Activated CD4-positive, alpha-beta memory T cell treated with anti-CD3 and anti-CD28 coated beads for 36 hours (primary cell): ENCODE measurements at places on chromosomes 3 and 15. TPM values are rescaled to one million over a fixed set of nuclear protein-coding genes. Genes with fewer than 3 reads are reported as not detected.
A peak's percentile ranks its signal among the peaks of the same experiment; 100 is the strongest.

DNA sequence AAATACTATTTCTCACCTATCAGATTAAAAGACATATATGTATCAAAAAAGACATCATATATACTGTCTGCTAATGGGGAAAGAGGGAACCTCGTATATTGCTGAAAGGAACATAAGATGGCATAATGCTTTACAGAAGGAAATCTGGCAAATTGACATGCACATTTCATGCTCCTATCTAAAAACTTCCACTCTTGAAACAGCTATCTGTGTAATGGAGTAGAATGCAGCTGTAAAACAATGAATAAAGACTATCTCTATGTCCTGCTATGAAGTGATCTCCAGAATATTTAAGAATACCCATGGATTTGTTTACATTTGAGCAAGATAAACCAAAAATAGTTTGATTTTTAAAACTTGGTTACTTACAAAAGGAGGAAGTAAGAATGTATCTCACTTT, 107.4 kb downstream of the TBL1XR1 start:
- peaks cover 60% of the 10 kb centered on the region for H3K4me1 ChIP-seq
- peaks cover 45% of the 10 kb centered on the region for H3K36me3 ChIP-seq
- no peak for DNase-seq
- H3K4me3 ChIP-seq: no peak overlapping the region
- no peak overlapping the region for H3K27ac ChIP-seq

The CACNA2D3 gene
- not detected for total RNA-seq

The CNTN4 gene
- not detected for total RNA-seq

The SLC28A1 gene
- total RNA-seq: not detected

The LYSMD2 gene
- total RNA-seq: 18.6 TPM

GRCh38 chr3:106255870-106256248, 387.0 kb upstream of the CBLB start:
- H3K36me3 ChIP-seq: peaks cover 13% of the 10 kb centered on the region
- DNase-seq: no peak
- no peaks in the 10 kb centered on the region for H3K27me3 ChIP-seq
- no peaks in the 10 kb centered on the region for H3K4me1 ChIP-seq

DNA sequence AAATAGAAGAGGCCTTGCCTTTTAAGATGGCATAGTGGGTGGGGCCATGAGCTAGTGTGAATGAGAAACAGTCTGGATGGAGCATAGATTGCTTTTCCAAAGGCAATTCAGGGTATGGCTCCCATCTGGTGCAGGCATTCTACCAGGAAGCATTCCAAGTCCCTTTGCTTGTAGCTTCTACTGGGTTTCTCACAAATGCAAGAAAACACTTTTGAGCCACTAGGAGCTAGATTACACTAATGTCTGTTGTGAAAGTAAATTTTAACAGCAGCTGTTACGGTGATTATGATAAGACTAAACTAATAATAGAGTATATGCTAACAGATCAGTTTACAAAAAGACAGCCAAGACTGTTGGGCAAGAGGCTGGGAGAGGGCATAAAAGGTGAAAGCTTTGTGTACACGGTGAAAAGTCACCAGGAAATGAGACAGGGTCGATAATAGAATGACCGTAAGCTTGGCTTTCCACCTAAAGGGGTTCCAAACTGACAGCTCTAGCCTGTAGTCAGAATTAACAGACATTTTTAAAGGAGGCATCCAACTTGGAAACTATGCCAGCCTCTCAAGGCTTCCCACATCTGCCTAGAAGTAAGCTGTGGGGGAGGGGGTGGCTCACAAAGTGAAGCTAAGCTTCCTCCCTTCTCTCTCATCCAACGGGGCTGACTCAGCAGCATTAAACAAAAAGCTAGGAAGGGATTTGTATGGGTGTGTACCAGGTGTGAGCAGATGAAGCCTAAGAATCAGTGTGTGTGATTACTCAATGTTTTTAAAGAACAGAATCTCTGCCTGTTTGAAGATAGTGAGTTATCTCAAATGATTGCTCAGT, 61.1 kb upstream of the GPD1L start:
- H3K27ac ChIP-seq: no peak overlapping the region
- H3K4me3 ChIP-seq: no peak overlapping the region
- no peak for DNase-seq
- H3K27me3 ChIP-seq: no peaks in the 10 kb centered on the region
- no peaks in the 10 kb centered on the region for H3K4me1 ChIP-seq

- H3K27me3 ChIP-seq: no peaks in the 10 kb centered on the region
- no peaks in the 10 kb centered on the region for H3K36me3 ChIP-seq
- no peak overlapping the region for H3K27ac ChIP-seq
- no peaks in the 10 kb centered on the region for H3K4me1 ChIP-seq
- no peak for DNase-seq
These were observed 246.9 kb downstream of the GOLGA6L6 start for GRCh38 chr15:20294651-20295237.

- H3K4me3 ChIP-seq: no peak overlapping the region
- no peaks in the 10 kb centered on the region for H3K4me1 ChIP-seq
- no peak overlapping the region for H3K27ac ChIP-seq
- peak; percentile 11 for DNase-seq
- no peaks in the 10 kb centered on the region for H3K27me3 ChIP-seq
- H3K36me3 ChIP-seq: no peaks in the 10 kb centered on the region
These were observed 287.5 kb downstream of the MAGI1 start for GRCh38 chr3:65751123-65751700.

DNA sequence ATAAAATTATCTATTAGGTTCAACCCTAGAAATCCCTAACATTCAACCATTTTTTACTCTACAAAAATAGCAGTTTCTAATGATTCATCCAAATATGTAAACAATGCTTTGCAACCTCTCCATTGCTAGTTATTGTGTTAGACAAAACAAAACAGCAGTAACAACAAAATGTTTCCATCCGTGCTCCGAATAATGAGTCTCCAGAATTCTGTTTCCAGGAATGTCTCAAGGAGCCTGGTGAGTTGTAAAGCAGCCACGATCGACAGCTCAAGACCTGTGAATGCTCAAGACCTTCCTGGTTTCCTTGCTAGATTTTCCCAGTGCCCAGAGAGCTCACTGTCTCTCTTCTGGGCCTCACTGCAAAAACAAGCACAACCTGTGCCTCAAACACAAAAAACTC, 49.9 kb downstream of the CHRD start:
- no peak for DNase-seq
- no peaks in the 10 kb centered on the region for H3K4me1 ChIP-seq
- no peaks in the 10 kb centered on the region for H3K36me3 ChIP-seq
- peaks cover 3% of the 10 kb centered on the region for H3K27me3 ChIP-seq
- H3K4me3 ChIP-seq: no peak overlapping the region
- H3K27ac ChIP-seq: no peak overlapping the region

GRCh38 chr3:120350401-120350941, 1.3 kb upstream of the LRRC58 start:
- H3K27ac ChIP-seq: no peak overlapping the region
- peaks cover 31% of the 10 kb centered on the region for H3K4me1 ChIP-seq
- H3K27me3 ChIP-seq: no peaks in the 10 kb centered on the region
- no peak for DNase-seq
- peaks cover 10% of the 10 kb centered on the region for H3K36me3 ChIP-seq

The IQSEC1 gene
- 43.8 TPM for total RNA-seq

The SPRED1 gene
- total RNA-seq: 0.97 TPM

DNA sequence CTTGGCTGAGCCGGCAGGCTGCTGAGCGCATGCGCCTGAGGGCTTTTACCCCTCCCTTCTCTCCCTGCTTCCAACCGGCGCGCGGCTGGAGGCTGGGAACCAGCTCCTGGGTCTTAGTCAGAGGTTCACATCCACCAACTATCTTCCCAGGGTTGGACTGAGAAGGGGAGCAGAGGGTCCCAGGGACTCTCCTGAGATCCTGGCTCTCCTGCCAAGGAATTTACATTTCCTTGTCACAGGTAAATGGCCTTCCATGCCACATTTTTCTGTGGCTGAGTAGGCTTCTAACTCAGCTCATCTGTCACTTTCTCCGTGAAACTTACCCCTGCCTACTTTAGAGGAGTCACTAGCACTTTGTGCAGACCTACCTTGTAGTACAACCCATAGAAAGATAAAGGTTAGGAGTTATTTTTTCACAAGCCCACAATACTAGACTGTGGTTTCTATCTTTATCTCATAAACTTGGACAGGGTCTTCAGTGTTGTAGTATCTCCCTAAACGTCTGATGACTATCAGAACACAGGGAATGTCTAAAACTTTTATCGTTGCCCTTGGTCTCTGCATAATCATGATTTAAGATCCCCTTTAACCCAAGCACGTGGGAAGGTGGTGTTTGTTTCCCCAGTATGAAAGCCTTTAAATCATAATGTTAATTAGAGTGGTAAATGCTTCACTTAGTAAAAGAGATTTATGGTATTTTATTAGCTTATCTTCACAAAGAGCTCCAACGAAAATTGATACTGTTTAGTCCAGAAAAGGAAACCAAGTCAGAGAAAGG, 638 bp upstream of the TBC1D5 start:
- no peak for DNase-seq
- peaks cover 6% of the 10 kb centered on the region for H3K36me3 ChIP-seq
- H3K4me1 ChIP-seq: peaks cover 34% of the 10 kb centered on the region
- no peaks in the 10 kb centered on the region for H3K27me3 ChIP-seq
- H3K4me3 ChIP-seq: peak overlapping the region; percentile 94
- peak overlapping the region; percentile 97 for H3K27ac ChIP-seq

- no peak for DNase-seq
- H3K4me1 ChIP-seq: no peaks in the 10 kb centered on the region
- H3K27ac ChIP-seq: no peak overlapping the region
- H3K27me3 ChIP-seq: no peaks in the 10 kb centered on the region
These were observed 27.5 kb upstream of the EPHA3 start for GRCh38 chr3:89079944-89080343.

DNA sequence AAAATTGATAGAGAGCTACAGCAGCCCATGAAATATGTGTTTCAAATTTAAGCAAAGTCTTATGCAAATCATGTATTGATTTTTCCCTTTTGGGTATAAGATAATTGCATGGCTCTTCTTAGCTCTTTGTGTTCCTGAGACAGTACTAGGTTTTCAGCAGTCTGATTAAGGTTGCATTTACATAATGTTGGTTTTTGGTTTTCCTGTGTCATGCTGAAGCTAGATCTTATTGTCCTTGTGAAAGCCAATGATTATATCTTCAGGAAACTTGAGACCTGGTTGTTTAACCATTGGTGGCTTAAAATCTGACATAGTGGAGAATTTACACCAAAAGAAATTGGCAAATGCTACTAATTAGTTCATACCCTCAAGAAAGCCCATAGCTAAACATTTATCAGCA, 392.6 kb downstream of the ZPLD1 start:
- H3K36me3 ChIP-seq: no peaks in the 10 kb centered on the region
- H3K27ac ChIP-seq: no peak overlapping the region
- H3K27me3 ChIP-seq: peaks cover 1% of the 10 kb centered on the region
- no peak overlapping the region for H3K4me3 ChIP-seq
- H3K4me1 ChIP-seq: no peaks in the 10 kb centered on the region
- no peak for DNase-seq

The EPHA6 gene
- total RNA-seq: not detected

GRCh38 chr3:37943631-37944314, 46.8 kb upstream of the VILL start:
- no peak overlapping the region for H3K4me3 ChIP-seq
- no peaks in the 10 kb centered on the region for H3K4me1 ChIP-seq
- no peak for DNase-seq
- H3K27ac ChIP-seq: no peak overlapping the region
- H3K27me3 ChIP-seq: no peaks in the 10 kb centered on the region
- no peaks in the 10 kb centered on the region for H3K36me3 ChIP-seq

DNA sequence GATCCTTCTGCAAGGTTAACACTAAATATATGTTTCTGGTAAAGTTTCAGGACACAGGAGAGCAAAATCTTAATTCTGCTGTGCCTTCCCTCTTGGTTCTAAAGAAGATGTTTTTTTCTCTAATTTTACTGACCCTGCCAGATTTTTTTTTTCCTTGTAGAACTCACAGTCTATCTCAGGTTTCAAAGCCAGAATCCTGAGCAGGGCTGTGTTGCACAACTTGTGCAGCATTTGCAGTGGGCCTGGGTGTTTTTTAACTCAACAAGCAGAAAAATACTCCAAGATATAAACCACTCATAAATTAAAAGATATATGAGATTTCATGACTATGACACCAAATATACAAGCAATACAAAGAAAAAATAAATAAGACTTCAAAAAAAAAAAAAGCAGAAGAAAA, 40.2 kb upstream of the ARF4 start:
- no peaks in the 10 kb centered on the region for H3K27me3 ChIP-seq
- H3K36me3 ChIP-seq: peaks cover 39% of the 10 kb centered on the region
- no peak overlapping the region for H3K27ac ChIP-seq
- DNase-seq: no peak
- no peaks in the 10 kb centered on the region for H3K4me1 ChIP-seq

- no peak for DNase-seq
- peaks cover 4% of the 10 kb centered on the region for H3K4me1 ChIP-seq
- no peaks in the 10 kb centered on the region for H3K36me3 ChIP-seq
- H3K27ac ChIP-seq: no peak overlapping the region
These were observed 30.4 kb downstream of the TFDP2 start for GRCh38 chr3:142118911-142119310.

DNA sequence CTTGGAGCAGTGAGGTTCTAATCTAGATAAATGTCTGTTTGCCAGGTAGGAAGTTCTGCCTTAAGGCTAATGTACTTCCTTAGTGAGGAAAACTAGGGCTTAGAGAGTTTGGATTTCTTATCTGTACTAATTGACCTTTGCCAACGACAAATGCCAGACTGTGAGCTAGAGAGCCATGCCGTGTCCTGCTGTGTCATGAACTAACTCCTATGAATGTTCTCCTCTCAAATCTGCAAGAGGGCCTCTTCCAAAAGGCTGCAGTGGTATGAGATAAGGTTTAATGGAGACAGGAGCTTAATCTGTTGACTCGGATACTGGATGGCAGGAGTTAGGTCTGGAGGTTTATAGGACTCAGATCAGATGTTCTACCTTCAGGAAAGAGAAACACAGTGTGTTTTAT, 524.9 kb downstream of the NTRK3 start:
- no peaks in the 10 kb centered on the region for H3K27me3 ChIP-seq
- no peaks in the 10 kb centered on the region for H3K36me3 ChIP-seq
- no peak overlapping the region for H3K27ac ChIP-seq
- DNase-seq: no peak
- no peak overlapping the region for H3K4me3 ChIP-seq
- H3K4me1 ChIP-seq: peaks cover 8% of the 10 kb centered on the region

DNA sequence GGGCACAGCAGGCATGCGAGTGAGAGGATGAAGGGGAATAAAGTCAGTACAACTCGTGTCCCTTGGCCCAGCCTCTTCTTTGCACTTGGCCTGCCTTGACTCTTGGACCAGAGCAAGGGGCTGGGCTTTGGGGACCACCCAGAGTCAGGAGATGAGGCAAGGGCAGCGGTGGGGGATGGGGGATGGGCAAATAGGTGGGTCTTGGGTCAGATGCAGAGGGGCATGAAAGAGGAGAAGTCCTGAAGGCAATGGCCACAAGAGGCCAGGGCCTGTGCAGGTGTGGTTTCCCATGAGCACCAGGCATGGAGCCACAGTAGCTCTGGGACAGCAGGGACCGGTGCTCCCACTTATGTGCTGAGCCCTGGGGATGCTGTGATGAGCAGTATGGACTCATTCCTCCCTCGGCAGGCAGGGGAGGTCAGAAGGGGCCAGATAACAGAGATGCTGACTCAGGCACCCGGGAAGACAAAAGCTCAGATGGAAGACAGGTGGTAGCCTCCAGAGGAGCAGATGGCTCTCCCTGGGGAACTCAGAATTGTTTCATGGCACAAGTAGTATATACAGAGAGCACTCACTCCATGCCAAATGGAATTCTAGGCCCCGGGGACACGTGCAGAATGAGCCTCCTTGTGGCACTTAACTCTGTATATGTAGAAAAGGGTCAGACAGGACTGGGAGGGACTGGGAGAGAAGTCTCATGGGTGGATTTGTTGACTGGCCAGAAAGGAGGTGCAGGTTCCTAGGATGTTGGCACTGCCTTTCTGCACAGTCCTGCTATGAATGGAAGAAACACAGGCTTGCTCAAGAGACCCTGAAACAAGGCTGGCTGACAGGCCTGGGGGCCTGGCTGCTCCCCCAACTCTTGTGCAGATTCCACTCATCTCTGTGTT, 14.3 kb downstream of the ZBTB47 start:
- H3K27ac ChIP-seq: no peak overlapping the region
- no peak overlapping the region for H3K4me3 ChIP-seq
- peaks cover 2% of the 10 kb centered on the region for H3K27me3 ChIP-seq
- DNase-seq: peak; percentile 6
- H3K4me1 ChIP-seq: no peaks in the 10 kb centered on the region
- H3K36me3 ChIP-seq: no peaks in the 10 kb centered on the region
